ENCODE measurements at places on chromosomes 16 and 17. TPM values are rescaled to one million over a fixed set of nuclear protein-coding genes. Genes with fewer than 3 reads are reported as not detected.

GRCh38 chr16:15807603-15808009, 49.2 kb downstream of the MYH11 start:
- DNase-seq: no peak
- H3K4me1 ChIP-seq: no peaks in the 10 kb centered on the region
- H3K27me3 ChIP-seq: no peaks in the 10 kb centered on the region

GRCh38 chr17:16927641-16928321, 44.1 kb downstream of the TNFRSF13B start:
- no peak overlapping the region for H3K27ac ChIP-seq
- DNase-seq: no peak
- no peak overlapping the region for H3K4me3 ChIP-seq
- H3K4me1 ChIP-seq: no peaks in the 10 kb centered on the region
- H3K27me3 ChIP-seq: no peaks in the 10 kb centered on the region

DNA sequence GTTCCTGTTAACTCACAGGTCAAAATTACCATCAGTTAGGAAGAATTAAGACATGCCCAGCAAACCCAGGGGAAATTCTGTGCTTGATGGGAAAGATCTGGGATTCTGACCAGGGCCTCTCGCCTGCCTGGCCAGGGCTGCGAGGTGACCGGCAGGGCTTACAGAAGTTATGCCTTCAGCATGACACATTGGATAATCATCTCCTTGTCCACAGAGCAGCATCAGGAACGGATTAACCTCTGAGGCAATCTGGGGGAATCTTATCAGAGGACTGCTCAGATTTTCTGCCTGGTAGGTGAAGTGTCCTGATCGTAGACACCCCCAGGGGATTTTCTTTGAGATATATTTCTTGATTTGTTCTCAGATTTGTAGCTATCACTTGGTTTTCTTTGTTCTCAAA, 172.5 kb downstream of the HS3ST3A1 start:
- H3K4me1 ChIP-seq: no peaks in the 10 kb centered on the region
- no peaks in the 10 kb centered on the region for H3K36me3 ChIP-seq
- no peak overlapping the region for H3K27ac ChIP-seq
- H3K27me3 ChIP-seq: no peaks in the 10 kb centered on the region
- no peak overlapping the region for H3K4me3 ChIP-seq

DNA sequence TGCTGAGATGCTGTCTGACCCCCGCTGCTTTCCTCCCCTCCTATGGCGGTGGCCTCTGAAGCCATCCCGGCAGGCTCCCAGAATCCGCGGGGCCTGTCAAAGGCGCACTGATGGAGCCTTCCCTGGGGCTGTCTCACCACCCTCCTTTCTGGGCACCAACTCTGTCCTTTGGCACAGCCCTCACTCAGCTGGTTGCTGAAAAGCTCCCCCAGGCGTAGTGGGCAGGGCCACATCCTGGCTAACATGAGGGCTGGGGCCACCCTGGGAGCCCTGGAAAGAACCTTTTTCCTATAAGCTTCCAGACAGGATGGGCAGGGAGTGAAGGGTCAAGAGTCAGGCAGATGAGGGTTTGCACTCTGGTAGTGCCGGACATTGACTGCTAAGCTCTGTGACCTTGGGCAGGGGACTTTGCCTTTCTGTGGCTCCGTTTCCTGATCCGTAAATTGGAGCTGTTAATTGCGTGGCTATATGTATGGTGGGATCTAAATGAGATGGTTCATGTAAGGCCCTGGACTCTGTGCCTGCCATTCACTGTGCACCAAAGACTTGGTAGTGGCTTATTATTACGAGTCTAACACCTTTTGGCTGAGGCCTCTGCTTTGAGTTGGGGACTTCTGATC, 27.6 kb upstream of the LASP1NB start:
- H3K27me3 ChIP-seq: no peaks in the 10 kb centered on the region
- H3K36me3 ChIP-seq: peaks cover 6% of the 10 kb centered on the region
- no peak overlapping the region for H3K27ac ChIP-seq
- no peak for DNase-seq
- H3K4me3 ChIP-seq: no peak overlapping the region
- peaks cover 12% of the 10 kb centered on the region for H3K4me1 ChIP-seq

- H3K4me3 ChIP-seq: no peak overlapping the region
- no peaks in the 10 kb centered on the region for H3K36me3 ChIP-seq
- H3K27ac ChIP-seq: no peak overlapping the region
- H3K4me1 ChIP-seq: no peaks in the 10 kb centered on the region
- H3K27me3 ChIP-seq: no peaks in the 10 kb centered on the region
- DNase-seq: no peak
Measured at GRCh38 chr17:65334406-65334805, 197.2 kb downstream of the RGS9 start.

DNA sequence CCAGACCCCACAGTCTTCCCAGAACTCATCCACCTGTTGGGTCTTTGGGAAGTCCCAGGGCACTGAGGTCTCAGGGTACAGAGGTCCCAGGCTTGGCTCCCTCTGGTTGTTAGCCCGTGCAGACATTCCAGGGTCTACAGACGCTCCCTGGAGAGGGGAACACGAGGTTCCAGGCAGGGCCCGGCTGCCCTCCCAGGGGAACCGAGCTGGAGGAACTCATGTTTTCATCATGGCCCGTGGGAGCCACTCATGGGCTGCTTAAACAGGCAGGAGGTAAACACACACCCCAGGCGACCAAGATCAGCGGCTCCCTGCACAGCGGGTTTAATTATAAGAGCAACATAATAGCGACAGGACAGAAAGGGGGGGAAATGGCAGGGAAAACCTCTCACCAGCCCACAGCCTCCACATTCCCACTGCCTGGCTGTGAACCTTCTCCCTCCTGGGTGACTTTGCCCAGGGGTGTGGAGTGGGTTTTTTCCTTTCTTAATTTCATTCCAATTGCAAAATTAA, 36.5 kb downstream of the TRARG1 start:
- H3K27me3 ChIP-seq: no peaks in the 10 kb centered on the region
- no peaks in the 10 kb centered on the region for H3K4me1 ChIP-seq
- no peak overlapping the region for H3K4me3 ChIP-seq
- H3K36me3 ChIP-seq: no peaks in the 10 kb centered on the region
- DNase-seq: no peak

The FAM171A2 gene
- 23.9 TPM for total RNA-seq

The ZNF287 gene
- 6.2 TPM for total RNA-seq

The NOXO1 gene
- 2.5 TPM for total RNA-seq

The CD300LB gene
- not detected for total RNA-seq
